Hippocampal formation (tissue), 2 donors: ENCODE measurements at places on chromosomes 1 and 21.
A peak's percentile ranks its signal among the peaks of the same experiment; 100 is the strongest.

DNA sequence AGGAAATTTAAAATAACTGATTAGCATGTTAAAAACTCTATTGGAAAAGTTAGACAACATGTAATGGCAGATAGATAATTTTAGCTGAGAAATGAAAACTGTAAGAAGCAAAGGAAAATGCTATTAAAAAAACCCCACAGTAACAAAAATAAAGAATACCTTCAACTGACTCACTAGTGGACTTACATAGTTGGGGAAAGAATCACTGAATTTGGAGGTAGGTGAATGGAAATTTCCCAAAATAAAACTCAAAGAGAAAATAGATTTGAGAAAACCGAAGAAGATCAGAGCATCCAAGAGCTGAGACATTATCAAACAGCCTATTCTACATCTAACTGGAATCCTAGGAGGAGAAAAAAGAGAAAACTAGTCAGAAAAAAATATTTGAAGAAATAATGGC lies 34.7 kb downstream of the PDE4B start:
- no peak for DNase-seq

DNA sequence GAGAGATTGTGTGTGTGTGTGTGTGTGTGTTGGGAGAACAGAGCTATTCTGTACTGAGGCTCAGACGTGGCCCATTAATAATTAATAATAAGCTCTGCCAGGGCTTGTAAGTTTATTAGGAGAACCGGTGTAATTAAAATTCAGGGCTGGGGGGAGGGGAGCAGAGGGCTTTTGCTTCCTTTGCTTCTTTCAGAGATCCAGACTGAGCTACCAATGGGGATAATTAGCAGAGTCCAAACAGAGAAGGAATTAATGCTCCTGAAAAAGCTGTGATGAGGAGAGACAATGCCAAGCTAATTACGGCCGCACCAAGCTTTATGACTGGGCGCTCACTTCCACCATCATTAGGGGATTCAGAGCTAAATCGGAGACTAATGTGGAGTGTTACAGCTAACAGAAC lies 4.5 kb downstream of the SYT6 start:
- no peak for DNase-seq

DNA sequence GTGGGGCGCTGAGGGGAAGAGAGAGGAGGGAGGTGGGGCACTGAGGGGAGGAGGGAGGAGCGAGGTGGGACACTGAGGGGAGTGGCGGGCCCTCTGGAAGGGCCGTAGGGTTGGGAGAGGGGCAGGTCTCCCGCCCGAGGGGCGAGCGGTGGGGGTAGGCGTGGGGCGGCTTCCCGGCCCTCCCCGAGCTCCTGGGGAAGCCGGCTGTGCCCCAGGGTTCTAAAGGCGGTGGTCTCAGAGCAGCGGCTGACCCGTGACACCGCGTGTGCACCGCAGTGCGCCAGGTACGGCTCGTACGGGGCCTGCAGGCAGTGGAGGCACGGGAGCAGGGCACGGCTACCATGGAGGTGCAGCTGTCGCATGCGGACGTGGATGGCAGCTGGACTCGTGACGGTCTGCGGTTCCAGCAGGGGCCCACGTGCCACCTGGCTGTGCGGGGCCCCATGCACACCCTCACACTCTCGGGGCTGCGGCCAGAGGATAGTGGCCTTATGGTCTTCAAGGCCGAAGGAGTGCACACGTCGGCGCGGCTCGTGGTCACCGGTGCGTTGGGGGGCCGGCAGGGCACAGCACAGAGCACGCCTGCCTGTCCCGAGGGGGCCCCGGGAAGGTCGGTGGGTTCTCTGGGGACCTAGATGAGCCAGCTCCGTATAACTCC lies 68.5 kb downstream of the OBSCN start:
- DNase-seq = no peak

DNA sequence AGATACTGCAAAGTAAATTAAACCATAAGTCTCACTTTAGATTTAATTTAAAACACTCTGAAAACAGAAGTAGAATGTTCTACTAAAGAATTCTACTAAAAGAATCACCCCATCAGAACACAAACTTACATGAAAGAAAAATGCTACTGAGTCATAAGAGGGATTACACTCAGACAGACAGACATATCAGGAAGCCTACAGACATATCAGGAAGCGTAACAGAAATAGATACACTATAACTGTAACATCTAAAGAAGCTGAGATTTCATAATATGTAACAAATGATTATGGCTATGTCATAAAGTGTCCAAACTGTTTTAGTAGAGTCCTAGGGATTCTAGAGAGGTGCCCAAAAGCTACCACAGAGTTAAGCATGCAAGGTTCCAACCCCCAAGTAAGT lies 23.9 kb downstream of the FOXJ3 start:
- DNase-seq = no peak

DNA sequence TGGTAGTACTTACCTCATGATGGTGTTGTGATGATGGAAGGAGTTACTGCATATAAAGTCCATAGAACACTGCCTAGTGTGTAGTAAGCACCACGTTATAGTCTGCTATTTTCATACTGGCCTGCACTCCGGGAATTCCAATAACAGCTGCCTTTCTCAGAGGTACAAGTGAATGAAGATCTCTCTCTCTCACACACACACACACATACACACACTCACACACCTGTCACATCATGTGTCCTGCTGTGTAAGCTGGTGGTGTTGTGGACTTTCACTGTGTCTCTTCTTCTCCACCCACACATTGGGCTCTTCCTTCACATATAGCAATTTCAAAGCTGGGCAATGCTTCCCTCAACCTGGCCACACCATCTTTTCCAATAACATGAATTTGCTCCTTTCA lies 33.4 kb upstream of the ST6GALNAC5 start:
- no peak for DNase-seq

- no peak for DNase-seq
These were observed 240.3 kb downstream of the LMX1A start for GRCh38 chr1:165116171-165116570.

DNA sequence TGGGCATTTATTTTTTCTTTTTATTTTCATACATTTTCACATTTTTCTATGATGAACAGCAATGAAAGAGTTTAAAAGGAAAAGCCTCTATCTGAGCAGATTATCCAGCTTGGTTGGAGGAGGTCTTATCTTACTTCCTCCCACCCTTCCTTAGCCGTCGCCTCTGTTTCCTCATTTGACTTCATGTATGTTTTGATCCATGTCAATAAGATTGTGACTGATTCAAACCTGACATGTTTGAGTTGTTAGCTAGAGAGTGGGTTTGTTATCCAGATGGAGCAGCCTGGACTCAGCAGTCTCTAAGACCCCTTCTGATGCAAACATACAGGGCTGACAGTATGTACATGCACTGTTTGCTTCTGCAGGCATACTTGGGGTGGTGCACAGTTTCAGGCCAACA lies 31.2 kb downstream of the MACO1 start:
- DNase-seq = no peak

DNA sequence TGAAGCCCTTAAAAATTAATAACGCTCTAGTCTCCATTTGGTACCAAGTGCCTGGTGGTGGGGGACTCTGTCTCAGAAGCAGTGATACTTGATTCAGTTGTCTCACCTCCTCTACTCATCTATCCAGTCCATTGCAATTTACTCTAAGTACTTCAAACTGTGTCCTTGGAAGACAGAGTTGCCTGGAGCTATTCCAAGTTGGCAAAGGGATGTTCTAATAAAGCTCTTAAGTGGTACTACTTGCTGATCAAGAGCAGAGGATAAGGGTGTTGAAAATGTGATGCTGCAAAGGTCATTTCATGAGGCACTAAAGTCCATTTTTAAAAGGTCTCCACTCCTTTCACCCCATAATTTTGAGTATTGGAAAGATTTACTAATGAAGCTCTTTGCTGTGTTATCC lies 142.2 kb downstream of the NFIA start:
- no peak for DNase-seq

GRCh38 chr1:197902131-197902453 lies 338 bp upstream of the C1orf53 start:
- no peak for DNase-seq

DNA sequence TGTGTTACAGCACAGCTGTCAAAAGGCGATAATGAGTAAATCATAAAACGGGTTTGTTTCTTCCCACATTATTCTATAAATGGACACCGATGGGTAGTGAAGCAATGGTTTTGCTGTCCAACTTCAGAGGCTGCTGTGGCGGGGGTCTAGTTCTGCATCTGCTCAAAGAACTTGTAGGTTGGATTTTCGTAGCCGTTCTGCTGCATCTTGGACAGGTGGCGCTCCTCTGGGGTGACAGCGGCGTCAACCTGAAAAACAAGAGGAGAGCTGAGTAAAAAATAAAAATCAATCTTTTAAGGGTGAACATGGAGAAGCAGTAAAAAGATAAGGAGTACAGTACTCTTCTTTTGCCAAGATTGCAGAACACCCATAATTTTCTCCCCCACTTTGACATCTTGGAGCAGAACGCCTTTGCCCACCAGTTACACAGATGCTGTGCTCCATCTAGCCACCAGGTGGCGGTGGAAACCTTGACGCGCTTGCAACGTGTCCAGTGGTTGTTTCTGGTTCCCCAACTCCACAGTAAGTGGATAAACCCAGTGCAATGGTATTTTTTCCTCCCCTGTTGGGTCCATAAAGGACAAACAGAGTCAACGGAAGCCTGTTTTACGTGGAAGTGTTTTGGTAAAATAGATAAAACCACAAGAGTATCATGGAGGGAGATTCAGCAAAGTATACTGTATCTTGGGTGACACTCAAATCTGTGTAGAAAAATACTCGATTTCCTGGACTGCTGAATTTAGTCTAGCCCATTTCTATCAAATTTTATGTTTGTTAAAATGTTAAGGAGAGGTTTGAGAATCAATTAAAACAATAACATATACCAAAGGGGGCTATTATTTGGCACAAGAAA lies 147.0 kb downstream of the GABPA start:
- peak; percentile 70 for DNase-seq

GRCh38 chr1:200673952-200674823 lies 4.5 kb upstream of the DDX59 start:
- no peak for DNase-seq

DNA sequence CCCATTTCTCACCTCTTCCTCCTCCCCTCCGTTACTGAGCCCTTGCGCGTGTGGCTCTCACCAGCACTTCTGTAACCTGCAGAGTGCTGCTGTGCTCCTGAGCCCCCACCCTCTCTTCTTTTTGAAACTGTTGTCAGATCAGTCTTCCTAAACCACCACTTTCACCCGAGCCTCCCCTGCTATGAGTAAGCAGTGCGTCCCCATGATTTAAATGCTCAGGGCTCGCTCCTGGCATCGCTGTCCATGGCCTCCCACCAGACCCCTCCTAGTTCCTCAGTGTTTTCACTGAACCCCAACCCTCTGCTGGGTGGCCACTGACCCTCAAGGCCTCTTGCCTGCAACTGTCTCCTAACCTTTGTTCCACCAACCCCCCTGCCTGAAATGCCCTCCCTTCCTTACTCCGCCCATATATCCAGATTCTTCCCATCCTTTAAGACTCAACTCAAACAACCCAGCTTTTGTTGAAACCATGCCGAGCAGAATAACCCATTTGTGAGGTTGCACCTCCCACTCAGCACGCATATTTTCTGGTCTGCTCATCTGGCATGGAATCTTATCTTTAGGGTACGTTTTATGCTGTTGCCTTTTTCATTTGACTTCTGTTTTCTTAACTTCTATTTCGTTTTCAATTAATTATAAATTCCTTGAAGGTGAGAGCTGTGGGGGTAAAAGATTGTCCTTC lies 64.5 kb upstream of the FAM3B start:
- no peak for DNase-seq

- DNase-seq = no peak
These were observed 14.7 kb upstream of the FABP3 start for GRCh38 chr1:31387612-31388011.

DNA sequence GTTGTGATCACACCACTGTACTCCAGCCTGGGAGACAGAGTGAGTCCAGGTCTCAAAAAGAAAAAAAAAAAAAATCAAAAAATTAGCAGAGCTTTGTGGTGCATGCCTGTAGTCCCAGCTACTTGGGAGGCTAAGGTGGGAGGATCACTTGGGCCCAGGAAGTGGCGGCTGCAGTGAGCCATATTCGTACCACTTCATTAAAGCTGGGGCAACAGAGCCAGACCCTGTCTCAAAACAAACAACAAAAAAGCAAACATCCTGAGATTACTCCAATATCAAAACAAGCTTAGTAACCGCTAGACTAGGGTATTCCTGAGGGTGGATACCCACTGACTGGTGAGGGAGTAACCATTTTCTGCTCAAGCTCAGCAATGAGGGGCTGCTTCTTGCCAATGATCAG lies 12.9 kb upstream of the THRAP3 start:
- DNase-seq = no peak

GRCh38 chr21:42636520-42637266 lies 16.7 kb upstream of the PDE9A start:
- no peak for DNase-seq

- DNase-seq = no peak
These were observed 10.0 kb downstream of the PABPC4 start for GRCh38 chr1:39566441-39567137.

DNA sequence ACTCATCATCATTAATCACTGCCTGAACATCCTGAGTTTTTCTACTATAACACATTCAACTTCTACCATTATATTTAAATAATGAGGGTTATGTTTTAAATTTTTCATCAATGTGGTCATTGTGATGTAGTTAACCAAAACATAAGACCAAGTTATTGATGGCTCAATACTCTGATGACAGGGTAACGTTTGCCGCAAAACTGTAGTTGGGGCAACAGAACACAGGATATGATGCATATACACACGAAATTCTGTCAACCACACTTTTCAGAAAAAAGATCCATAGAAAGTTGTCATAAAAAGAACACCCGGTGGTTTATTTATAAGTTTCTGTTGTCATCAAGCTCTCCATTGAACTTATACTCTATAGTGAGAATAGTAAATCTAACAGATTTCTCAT lies 121.7 kb upstream of the COL11A1 start:
- DNase-seq = no peak

GRCh38 chr1:37373413-37373812 lies 101.0 kb upstream of the ZC3H12A start:
- DNase-seq = no peak

- DNase-seq = no peak
These were observed 97.8 kb downstream of the BEND5 start for GRCh38 chr1:48678710-48679505.

- DNase-seq = no peak
These were observed 2.3 kb downstream of the DYRK3 start for GRCh38 chr1:206637605-206638004.

- no peak for DNase-seq
These were observed 130.8 kb downstream of the HMCN1 start for GRCh38 chr1:185864889-185865517.

GRCh38 chr1:170203693-170204092 lies 57.9 kb downstream of the NTMT2 start:
- no peak for DNase-seq

- no peak for DNase-seq
These were observed 128.4 kb downstream of the TGFB2 start for GRCh38 chr1:218473522-218473921.

GRCh38 chr1:118485757-118486156 lies 300.7 kb upstream of the SPAG17 start:
- DNase-seq = no peak
